ENCODE measurements at places on chromosomes 4 and X.

DNA sequence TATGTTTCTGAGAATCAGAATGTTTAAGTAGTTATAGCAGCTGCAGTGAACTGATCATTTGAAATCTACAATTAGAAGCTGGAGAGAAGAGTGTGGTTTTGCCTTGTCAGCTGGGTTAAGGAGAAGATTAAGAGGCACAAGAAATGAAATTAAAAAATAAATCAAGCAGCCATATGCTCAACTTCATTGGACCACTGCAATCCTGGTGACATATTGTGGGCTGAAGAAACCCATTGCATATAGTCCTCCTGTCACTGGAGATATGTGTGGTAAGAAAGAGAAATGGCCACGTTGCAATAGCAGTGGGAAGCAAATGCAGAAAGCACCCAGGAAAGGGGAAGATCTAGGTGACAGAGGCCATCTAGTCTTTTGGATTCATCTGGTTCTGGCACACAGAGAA is 63.0 kb downstream of the INTS12 start:
- no peak for DNase-seq

DNA sequence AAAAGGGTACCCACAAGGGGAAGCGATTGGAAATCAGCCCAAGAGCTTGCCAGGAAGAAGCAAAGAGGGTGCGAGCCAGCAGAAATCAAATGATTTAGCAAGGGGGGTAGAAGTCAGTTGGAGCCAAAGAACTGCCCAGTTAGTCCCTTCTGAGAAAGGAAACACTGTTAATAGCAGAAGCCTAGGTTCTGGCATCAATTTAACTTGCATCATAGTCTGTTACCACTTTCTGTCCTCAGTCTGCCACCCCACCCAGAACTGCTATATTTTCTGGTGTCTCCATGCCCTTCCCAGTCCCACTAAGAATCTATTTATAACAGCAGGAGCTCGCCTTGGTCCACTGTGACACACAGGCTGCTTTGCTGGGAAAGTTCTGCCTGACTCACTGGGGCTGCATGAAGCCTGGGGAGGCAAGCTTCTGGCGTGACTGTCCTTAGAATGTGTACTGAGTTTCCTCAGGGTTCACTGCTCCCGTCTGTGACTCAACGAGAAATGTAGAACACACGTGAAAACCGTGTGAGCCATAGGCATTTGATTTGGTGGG is 157.8 kb upstream of the TTC29 start:
- DNase-seq = no peak

DNA sequence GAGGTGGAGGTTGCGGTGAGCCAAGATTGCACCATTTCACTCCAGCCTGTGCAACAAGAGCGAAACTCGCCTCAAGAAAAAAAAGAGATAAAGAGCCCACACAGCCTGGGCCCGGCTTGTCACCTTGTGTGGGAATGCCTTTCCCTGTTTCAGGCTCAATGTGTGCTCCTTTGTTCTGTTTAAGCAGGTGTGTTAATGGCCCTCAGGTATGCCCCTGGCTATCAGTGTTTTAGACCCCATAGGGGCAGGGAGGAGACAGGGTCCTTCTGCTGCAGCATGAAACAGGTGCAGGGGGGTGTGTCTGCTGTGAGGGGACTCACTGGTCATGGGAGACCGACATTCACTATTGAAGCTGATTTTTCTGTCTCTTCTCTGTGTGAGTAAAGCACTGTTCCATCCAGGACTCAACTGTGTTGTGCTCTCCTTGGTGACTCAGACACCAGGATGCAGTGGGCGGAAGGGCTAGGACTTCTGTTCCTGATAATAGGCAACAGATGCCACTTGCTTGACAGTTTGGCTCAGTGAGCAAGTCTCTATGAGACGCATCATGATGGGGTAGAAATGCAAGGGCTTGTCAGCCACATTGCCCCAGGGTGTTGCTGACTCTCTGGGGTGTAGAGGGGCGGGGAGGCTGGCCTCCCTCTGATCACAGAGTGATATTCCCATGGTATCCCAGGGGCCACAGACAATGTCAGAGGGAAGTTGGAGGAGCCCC is 15.6 kb upstream of the LAP3 start:
- DNase-seq = no peak

GRCh38 chr4:140373328-140374129 is at the start of gene SCOC:
Gene SCOC (plus strand): TSS chr4:140373646. CDS start chr4:140379171, 5,525 bp downstream.
- DNase-seq = peak; percentile 99

GRCh38 chr4:180380733-180381132 is 1862.5 kb upstream of the TENM3 start:
- no peak for DNase-seq

GRCh38 chrX:3006495-3006894 is at the start of gene ARSH:
Gene ARSH (plus strand): TSS chrX:3006546. CDS start chrX:3006613, 67 bp downstream.
- no peak for DNase-seq

DNA sequence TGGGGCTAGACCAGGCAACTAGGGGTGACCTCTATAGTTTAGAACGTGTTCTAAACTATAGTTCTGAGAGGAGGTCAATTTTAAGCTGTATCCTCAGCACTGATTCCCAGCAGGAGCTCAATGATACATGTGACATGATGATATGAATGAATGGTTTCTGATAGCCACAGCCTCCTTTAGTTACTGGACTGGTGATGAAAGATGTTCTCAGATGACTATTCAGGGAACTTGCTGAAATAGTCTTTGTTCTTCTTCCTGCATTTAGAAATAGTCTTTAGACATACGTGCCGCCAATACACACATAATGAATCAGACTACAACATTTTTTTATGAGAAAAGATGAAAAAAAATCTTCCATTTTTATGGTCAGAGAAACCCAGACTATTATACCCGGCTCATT is 116.3 kb upstream of the TMEM150C start:
- no peak for DNase-seq
